Hindlimb muscle (tissue), 1 donor: ENCODE measurements at places on chromosomes 4 and X.

DNA sequence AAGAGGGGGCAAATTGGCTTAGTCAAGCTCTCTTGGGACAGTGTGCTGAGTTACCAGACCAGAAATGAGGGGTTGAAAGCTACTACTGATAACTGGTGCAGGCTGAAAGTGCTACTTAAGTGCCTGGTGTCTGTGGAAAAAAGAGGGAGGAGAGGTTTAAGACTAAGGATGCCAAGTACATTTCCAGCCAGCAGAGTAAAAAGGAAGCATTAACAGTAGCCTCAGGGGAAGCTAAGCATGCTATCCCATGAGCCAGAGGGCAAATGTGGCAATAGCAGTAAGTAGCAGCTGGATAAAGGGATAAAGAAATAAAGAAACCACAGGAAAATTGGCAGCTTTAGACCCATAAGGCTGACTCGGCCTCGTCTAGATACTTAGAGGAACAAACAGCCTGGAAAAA is 196.3 kb upstream of the MAB21L2 start:
- DNase-seq: no peak

GRCh38 chr4:81923140-81923539 is 450.7 kb downstream of the HNRNPD start:
- no peak for DNase-seq

DNA sequence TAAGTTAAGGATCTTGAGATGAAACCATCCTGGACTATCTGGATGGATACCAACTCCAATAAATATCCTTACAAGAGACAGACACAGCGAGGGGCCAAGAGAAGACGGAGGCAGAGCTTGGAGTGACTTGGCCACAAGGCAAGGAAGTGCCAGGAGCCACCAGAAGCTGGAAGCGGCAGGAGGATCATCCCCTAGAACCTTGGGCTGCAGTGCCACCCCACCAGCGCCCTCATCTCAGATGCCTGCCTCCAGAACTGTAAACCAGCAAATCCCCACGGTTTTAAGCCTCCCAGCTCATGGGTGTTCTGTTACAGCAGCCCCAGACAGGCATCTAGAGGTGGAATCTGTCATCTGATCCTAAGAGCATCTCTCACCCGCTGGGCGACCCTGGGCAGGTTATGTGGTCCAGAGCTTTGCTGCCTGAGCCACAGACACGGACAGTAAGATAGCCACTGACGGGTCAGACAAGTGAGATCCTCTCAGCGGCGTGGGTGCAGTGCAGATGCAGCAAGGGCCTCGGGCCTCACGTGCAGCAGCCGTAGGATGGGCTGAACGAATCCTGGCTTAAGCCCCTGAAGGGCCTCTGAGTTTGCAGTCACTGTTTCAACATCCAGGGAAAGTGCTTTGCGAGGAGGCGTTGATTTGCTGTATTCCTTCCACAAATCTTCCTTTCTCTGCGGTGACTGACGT is 25.1 kb upstream of the MXD4 start:
- DNase-seq: no peak

DNA sequence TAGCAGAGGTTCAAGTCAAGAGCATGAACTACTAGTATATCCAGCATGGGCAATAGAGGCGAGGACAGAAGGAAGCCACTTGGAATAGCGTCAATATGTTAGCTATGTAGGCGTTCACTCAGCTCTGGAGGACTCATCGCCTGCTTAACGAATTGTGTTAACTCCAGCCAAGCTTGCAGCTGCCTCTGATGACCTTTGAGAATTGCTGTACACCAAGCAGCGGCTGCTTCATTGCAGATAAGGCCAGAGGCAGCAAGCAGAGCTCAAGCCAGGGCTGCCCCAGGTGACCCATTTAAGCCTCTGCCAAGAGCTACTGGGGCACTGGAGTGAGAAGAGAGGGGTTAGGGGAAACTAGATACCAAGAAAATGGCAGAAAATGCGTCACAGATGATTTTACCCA is 160.2 kb upstream of the IGFBP7 start:
- peak; percentile 32 for DNase-seq

DNA sequence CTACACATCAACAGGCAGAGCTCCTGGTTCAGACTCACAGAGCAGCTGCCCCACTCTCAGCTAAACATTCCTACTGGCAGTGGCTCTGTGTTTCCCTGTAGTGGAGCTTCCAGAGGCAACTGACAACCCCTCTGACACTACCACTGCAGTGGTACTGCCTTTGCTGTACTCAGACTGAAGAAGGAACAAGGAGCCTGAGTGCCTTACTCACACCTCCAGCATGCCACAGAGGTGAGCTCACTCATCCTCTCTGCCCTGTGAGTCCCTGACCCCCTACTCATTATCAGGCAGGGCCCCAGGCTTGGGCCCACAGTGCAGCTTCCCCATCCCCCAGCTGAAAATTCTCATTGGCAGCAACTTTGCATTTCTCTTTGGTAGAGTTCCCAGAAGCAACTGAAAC is 240.5 kb upstream of the POF1B start:
- DNase-seq: no peak

GRCh38 chrX:65607070-65607742 is 60.2 kb upstream of the MSN start:
- no peak for DNase-seq

DNA sequence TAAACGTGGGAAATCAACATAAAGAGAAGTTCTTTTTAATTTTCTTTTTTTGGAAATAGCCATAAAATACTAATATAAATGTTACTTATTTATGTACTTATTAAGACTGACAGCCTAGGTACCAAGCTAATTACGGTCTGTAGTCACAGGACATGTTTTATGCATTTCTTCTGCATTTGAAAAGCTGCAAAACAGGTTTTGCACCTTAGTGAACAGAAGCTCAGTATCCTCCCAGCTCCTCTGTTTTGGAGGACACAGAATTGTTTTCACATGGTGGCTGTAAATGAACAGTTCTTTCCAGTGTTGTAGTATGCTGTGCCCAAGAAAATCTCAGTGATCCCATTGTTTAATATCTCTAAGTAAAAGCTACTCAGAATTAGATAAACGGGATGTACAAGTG is 1788.0 kb upstream of the TENM3 start:
- DNase-seq: no peak

- no peak for DNase-seq
These were observed 67.1 kb upstream of the TAPT1 start for GRCh38 chr4:16293210-16293838.

GRCh38 chrX:48497871-48498270 is 10.9 kb upstream of the PORCN start:
- no peak for DNase-seq

DNA sequence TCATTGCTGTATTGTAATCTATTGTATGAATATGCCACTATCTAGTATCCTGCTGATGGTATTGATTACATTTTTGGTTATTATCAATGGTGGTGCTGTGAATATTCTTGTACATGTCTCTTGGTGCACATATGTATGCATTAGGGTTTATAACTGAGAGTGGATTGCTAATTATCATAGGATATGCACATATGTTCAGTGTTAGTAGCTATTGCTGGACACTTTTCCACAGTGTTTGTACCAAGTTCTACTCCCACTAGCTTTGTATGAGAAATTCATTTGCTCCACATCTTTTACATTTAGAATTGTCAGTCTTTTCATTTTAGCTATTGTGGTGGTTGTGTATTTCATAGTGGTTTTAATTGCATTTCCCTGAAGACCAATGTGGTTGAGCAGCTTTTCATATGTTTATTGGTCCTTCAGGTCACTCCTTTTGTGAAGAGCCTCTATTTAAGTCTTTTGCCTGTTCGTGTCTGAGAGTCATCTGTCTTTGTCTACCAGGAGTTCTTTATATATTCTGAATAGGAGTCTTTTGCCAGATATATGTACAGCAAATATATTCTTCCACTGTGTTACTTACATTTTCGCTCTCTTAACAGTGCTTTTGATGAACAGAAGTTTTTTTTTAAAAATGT is 87.1 kb downstream of the TBC1D19 start:
- DNase-seq: no peak

DNA sequence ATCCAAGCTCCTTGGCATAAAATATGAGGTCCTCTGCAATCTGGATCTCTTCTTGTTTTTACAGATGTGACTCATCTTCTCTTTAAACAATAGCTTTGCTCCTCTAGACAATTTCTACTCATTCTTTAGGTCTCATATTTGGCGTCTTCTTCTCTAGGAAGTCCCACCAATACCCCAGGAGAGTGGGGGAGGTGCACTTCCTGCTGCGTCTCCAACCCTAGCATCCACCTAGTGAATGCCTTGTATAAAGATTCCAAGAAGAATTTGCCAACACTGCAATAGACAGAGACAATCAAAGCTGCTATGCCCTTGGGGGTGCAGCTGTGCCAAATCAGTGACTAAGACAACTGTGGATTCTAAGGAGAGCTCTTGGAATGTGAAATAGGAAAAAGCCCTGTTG is 45.7 kb upstream of the SLC10A7 start:
- DNase-seq: no peak

DNA sequence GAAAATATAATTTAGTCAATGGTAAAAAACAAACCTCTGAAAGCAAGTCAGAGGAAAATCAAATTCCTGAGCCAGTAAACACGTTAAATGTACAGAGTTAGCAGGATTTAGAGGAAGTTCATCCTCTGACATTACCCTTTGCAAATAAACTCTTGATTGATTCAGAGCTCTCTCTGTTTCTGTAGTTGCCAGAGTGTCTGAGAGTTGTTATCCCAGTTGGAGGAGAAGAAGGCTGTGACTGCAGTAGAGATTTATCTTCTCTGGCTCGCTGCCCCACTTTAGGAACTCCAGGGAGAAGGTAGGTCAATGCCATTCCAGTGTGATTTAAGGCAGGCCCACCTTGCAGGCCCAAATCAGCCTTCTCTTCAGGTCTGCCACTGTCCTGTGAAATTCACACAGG is 6.2 kb upstream of the AMOT start:
- DNase-seq: no peak

DNA sequence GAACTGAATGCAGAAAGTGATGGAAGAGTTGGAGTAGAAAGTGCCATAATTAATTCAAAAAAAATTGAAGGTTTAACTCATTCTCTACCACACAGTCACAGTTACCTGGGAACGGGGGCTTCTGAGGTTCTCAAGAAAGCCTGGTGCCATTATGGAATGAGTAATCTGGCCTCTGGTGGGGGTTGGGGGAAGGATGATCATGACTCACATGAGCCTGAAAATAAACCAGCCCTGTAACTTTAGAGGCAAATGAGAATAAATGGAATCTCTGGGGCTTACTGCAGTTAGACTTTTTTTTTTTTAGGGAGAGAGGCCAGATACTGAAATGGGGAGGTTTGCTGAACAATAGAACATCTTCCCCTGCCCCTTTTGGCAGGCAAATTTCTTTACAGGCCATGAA is 55.3 kb downstream of the SOD3 start:
- DNase-seq: no peak

GRCh38 chr4:118076958-118077766 is 42.9 kb downstream of the NDST3 start:
- no peak for DNase-seq

- no peak for DNase-seq
These were observed 29.8 kb upstream of the SLC7A3 start for GRCh38 chrX:70960730-70961129.

- DNase-seq: no peak
These were observed 34.1 kb downstream of the HTRA3 start for GRCh38 chr4:8303485-8304281.

DNA sequence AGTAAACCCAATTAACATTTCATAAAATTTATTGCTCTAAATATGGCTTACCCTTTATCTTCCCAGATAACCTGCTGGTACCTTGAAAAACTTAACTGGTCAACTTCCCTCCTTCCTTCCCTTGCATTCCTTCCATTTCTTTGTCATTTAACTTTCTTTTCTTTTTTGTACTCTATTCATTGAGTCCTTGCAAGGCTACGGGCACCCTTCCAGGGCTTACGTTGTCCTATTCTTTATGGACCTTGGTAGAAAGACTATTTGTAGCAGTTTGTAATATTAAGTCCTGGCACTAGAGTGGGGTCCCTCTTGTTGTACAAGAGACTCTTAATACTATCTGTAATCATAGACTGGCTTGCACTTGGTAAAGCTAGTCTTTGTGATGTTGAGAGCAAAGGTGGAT is 8.0 kb upstream of the GATB start:
- DNase-seq: no peak

DNA sequence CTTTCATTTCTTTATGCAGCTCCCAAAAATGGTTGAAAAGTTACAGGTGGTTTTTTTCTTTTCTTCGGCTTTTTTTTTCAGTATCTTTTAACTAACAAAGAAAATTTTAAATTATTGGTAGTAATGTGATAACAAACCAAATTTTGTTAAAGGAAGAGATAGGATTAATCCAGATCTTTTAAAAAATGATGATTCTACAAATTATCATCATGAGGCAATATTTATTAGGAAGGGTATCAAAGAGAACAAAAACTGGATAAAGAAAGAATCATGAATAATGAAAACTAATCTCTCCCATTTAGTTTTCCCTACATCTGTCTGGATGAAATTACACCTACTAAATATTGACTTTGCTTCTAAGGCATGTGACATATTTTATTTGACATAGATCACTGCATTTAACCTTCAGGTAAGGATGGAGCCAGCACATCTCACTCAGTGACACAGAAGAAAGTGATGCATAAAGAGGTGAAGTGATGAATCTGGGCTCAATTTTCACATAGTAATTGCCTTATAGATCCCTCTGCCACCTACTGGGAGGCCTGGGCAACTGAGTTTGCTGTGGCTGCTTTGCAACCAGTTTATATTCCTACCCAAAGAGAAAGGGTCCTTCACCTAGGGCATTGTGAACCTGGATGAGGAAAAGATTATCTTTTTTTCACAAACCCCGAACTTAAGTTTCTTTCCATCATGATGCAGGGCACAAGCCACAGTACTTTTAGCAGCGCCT is 155.6 kb downstream of the HNRNPD start:
- no peak for DNase-seq

- DNase-seq: no peak
These were observed 44.8 kb downstream of the CLDN34 start for GRCh38 chrX:10011991-10012390.
